ENCODE measurements at places on chromosomes 3 and 15.

DNA sequence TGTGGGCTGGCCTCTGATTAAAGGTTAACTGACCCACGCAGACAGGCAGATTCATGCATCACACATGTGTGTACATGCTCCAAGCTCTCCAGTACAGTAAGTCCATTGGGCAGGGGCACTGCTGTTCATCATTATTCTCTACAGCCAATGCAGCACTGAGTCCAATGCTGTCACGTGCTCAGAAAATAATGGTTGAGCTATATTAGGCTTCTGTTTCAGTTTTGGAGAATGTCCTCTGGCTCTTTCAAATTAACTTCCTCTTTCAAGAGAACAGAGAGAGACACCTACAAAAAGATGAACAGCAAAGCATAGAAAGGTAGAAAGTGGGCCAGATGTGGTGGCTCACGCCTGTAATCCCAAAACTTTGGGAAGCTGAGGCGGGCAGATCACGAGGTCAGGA lies 202.6 kb downstream of the MEX3B start:
- DNase-seq, result no peak

DNA sequence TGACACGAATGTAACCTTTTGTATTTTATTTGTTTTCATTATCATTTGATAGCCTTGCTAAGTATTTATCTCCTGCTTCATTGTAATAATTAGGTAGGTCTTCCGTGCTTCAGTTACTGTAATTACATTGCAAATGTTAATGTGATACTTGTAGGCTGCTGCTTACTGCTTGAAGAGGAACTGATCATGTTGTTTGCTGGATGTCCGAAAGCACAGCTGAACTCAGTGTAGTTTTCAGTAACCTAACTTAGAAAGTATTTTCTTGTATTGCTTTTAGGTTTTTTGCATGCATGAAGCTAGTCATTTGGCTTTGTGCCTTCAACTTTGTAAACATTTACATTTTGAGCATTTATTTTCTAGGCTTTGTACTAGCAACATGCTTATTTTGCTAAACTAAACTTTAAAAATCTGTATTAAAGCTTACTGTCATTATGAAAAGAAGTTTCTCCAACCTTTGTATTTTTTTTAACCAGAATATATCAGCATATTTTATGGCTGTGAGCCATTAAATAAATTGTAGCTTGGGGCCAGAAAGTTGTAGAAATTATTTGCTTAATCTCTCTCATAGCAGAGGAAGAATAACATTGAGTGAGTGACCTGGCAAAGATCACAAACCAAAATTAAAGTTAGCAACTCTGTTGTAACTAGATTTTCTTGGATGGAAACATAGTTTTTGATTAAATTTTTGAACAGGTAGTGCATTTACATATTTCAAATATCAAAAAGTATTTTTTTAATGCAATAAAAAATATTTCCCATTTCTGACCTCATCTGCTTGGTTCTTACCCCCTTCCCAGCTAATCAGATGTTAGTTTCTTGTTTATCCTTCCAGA lies 30.7 kb downstream of the SACM1L start:
- no peak for DNase-seq

DNA sequence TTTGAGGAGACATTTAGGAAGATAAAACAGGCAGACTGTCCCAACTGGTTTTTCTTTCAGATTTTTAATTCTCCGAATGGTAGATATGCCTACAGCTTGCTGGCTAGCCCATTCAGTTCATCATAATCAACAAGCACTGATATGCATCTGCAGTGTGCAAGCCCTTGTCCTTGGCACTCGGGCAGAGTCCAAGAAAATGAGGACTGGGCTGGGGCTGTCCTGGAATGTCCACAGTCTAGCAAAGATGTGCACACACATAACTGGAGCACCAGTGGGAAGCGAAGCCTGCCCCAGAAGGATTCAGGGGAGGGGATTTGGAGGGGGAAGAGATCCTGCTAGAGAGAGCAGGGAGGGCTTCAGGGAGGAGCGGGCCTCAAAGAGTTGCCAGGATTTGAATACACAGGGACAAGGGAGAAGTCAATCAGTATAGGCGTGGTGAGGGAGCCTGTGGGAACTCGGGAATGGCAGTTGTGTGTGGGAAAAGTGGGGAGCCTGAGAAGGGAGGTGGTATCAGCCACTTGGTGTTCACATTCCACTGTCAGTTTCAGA lies 8.7 kb downstream of the FAH start:
- DNase-seq, result no peak

GRCh38 chr3:151330899-151331298 lies 1.6 kb upstream of the P2RY13 start:
- no peak for DNase-seq

DNA sequence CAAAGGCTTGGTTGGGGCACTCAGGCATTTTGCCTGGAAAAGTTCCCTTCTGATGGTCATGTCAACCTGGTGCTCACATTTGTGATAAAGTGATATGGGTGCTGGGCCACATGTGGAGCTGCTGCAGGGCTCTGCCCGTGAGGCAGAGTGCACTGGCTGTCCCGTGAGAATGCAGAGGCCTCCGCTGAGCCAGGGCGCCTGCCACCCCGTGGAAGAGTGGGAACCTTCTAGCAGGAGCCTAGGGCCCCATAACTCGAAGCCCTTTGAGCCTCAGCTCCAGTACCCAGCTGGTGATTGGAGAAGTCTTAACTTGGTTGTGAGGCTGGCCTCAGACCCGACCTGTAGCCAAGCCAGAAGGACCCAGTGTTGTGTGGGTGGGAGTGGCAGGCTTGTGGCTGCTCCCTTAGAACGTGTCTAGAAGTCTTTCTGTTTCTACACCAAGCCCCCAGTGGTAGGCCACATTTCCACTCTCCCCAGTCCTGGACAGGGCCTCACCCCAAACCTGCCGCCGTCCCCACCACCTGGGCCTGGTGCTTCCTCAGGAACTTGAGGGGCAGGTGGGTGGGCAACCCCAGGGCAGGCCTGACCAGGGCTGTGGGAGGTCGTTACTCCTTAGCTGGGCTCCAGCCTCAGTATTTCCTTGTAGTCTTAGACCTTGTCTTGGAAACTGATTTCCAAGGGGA lies 19.7 kb downstream of the SEC61A1 start:
- DNase-seq, result no peak

- DNase-seq, result no peak
Measured at GRCh38 chr15:45527086-45527485, 4.5 kb upstream of the SLC30A4 start.

DNA sequence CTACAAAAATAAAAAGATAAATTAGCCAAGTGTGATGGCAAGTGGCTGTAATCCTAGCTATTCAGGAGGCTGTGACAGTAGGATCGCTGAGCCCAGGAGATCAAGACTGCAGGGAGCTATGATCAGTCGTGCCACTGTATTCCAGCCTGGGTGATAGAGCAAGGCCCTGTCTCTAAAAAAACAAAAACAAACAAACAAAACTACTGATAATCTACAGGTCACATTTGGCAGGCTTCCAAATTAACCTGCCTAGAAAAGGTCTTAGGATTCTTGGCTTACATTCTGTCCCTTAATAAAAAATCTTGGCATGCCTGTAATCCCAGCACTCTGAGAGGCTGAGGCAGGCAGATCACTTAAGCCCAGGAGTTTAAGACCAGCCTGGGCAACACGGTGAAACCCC lies 33.4 kb upstream of the SETD2 start:
- no peak for DNase-seq

DNA sequence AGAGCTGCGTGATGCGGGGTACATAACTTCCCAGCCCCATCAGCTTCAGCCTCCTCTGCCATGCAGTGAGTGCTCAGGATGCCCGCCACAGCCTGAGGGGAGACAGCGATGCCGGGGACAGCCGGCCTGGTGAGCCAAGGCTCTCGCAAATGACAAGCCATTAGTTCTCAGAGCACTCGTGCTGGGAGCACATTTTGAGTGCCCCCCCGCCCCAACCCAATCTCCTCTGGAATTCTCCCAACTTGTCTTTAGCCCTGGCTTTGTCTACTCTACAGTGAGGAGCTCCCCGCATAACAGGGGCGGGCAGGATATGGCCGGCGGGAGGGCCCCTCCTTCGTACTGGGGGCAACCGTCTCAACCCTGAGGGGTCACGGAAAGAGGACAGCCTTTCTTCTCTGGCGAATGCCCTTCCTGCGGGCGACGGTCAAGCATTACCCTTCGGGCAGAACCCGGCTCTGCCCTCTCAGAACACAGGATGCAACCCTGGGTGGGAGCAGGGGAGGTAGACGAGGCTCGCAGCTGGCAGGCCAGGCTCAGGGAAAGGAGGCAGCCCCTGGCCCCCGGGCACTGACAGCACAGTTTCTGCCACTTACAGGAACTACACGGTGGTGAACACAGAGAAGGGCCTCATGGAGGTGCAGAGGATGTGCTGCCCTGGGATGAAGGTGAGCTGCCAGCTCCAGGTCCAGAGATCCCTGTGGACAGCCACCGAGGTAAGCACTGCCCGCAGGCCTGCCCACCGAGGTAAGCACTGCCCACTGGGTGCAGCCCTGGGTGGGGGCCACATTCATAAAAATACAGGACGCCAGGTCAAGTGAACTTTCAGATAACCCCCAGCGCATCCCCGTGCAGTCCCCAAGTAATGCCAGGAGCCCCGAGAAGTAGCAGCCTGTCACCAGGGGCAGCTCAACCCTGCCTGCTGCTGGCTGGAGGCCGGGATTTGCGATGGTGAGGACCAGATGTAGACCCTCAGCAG lies 141.7 kb downstream of the LRRK1 start:
- DNase-seq, result no peak

GRCh38 chr15:49171790-49172189 lies 1.7 kb downstream of the GALK2 start:
- DNase-seq, result no peak

GRCh38 chr3:14129296-14129695 lies 4.4 kb downstream of the TMEM43 start:
- no peak for DNase-seq

DNA sequence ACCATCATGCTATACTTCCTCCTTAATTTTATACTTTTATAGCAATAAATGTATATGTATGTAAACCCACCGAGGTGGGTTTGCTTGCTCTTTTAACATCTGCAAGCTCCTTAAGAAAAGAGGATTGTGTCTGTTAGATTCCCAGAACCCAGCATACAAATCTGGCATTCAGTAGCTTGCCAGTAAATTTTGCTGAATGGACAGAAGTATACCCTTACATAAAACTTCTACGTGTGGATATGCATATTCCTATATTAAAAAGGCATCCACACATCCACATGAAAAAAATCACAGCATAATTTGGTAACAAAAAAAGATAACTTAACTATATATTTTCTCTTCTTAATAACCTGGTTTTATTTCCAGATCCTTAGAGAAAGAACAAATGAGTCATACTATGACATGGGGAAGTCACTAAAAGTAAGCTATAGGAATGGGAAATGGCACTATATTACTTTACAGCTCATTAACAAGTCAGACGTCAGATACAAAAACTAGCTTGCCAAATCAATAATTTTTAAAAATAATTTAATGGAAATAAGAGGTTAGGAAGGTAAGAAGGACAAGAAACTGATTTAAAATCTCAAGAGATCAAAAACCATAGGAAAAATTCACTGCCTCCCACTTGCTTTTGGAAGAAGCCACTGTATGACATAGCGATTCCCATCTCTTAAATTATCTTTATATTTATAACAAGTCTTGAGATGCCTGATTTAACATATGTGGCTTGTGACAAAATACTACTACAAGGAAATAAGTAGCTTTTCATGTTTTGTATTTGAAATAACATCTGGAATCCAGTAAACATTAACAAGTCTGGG lies 68.7 kb downstream of the SUMF1 start:
- no peak for DNase-seq

GRCh38 chr3:129386984-129387383 lies 41.5 kb downstream of the EFCAB12 start:
- DNase-seq, result no peak
